ENCODE measurements at places on chromosomes 3 and 15.

- DNase-seq, result no peak
These were observed 915 bp downstream of the BCL2L10 start for GRCh38 chr15:52111517-52112202.

GRCh38 chr15:82186161-82186560 is 76.4 kb downstream of the EFL1 start:
- no peak for DNase-seq

GRCh38 chr15:65286069-65286703 is 497 bp downstream of the PARP16 start:
- no peak for DNase-seq

- no peak for DNase-seq
These were observed 105.5 kb upstream of the IL12A start for GRCh38 chr3:159882790-159883779.

- no peak for DNase-seq
These were observed 7.5 kb downstream of the GATA2 start for GRCh38 chr3:128485282-128486204.
